ENCODE measurements at places on chromosomes 1 and 21. TPM values are rescaled to one million over a fixed set of nuclear protein-coding genes. Genes with fewer than 3 reads are reported as not detected.

DNA sequence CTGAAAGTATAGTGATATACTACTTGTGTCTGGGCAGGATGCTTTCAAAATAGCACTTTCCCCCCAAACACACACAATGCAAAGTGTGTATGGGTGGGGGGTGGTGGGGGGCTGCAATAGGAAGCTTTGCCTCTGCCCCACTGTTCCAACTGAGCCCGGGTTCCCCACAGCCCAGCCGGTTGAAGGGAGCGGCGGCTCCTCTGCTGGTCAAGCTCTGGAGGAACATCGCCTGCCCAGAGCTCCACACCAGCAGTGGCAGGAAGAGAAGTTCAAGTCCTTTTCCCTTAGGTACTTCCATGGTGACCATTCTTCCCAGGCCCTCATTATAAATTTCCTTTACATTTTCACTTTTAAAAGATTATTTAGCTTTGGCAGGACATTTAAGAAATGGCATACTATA, 74.9 kb downstream of the CAPZB start:
- DNase-seq = no peak

The FMO2 gene
- 8.5 TPM for total RNA-seq

GRCh38 chr1:198328458-198329032, 171.7 kb downstream of the NEK7 start:
- no peak for DNase-seq

- no peak for DNase-seq
These were observed 280.5 kb upstream of the VAMP3 start for GRCh38 chr1:7490576-7490975.

DNA sequence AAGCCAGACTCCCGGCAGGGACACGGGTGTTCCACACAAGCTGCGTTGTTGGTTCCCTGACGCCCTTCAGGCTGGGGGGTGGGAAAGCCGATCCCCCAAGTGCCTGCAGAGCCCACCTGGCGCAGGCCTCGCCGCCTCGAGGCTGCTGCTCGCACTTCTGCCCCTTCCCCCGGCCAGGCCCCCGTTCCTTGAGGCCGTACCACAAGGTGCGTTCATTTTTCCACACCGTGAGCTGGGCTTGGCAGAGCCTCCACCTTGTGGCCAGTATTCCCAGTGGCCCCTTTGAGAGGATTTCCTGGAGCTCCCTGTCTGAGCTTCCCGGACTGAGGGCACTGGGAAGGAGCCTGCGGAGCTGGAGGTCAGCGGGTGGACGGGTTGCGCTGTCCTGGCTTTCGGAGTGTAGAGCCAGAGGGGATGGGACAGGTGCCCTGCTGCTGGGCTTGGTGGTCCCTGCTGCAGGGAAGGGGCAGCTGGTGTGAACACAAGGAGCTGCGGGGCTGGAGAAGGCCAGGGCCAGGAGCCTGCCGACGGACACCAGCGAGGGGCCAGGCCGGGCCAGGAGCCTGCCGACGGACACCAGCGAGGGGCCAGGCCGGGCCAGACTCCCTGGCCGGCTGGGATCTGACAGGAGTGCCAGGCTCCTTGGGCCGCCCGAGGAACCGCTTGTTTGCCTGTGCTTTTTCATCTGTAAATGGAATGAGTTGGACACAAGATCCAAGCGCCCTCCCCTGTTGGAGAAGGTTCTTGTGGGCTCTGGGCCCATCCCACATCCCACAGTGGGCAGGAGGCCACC, 18.4 kb downstream of the PDXK start:
- DNase-seq = no peak

The TFF2 gene
- not detected for total RNA-seq

The KCNE1 gene
- 1.7 TPM for total RNA-seq

The GOLT1A gene
- total RNA-seq = not detected

- DNase-seq = no peak
These were observed 4.1 kb downstream of the KIF21B start for GRCh38 chr1:201019321-201019977.

- no peak for DNase-seq
These were observed 6.8 kb upstream of the OTUD7B start for GRCh38 chr1:150017206-150017750.

DNA sequence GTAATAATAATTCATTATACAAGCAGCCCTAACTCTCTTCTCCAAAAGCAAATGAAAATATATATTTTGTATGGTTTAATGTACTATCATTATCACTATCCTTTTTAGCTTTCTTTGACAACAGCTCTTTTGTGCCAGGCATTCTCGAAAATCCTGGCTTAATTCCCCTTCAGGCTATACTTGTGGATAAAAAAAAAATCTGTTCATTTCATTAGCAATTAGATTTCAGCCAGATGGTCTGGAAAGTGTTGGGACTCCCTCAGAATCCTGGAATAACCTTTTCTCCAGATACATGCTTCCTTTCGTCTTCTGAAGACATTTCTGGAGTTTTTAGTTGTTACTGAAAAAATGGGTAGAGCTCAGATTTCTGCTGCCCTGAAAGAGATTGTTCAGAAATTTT, 83.4 kb upstream of the PLPPR4 start:
- no peak for DNase-seq

DNA sequence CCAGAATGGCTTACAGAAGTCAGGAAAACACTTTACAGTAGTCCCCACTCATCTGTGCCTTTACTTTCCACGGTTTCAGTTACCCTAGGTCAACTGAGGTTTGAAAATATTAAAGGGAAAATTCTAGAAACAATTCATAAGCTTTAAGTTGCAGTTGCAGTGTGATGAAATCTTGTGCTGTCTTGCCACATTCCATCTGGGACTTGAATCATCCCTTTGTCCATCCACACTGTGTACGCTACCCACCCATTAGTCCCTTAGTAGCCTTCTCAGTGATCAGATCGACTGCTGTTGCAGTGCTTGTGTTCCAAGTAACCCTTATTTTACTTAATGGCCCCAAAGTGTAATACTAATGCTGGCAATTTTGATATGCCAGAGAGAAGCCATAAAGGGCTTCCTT, 30.5 kb downstream of the ZCCHC17 start:
- DNase-seq = no peak

The NMNAT2 gene
- total RNA-seq = 0.81 TPM

GRCh38 chr1:201475915-201476669, 7.1 kb upstream of the PHLDA3 start:
- DNase-seq = no peak

The TBX15 gene
- 10.8 TPM for total RNA-seq

GRCh38 chr1:101247404-101248287, 10.8 kb downstream of the S1PR1 start:
- DNase-seq = no peak

- DNase-seq = no peak
These were observed 20.6 kb downstream of the IPO9 start for GRCh38 chr1:201849372-201850052.

- no peak for DNase-seq
These were observed 7.5 kb downstream of the LRRC8C start for GRCh38 chr1:89640440-89640839.

DNA sequence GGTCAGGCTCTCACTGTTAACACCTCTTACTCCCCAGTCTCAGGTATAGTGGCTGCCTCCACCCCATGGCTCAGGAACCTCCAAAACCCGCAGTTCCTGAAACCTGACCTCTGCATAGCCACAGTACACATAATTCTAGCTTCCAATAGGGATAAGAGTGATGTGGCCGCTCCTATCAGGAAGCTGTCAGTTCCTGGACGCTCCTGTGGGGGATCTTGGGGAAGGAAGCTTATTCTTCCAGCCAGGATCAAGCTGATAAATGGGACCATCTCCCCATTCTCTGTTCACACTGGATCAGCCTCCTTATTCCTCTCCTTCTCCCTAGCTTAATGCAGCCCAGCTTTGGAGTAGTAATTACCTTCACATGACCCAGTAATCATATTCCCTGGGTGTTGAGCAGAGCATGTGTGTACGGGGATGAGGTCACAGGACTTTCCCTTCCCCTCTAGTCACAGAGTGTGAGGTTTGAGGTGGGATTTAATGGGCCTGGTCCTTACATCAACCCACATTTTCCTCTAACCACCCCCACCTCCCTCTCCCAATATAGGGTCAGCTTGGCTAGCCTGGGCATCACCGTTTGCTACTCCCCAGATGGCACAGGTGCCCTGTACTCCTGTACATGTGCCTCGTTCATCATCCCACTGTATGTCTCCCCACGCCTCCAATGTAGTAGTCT, 7.0 kb upstream of the POU3F1 start:
- no peak for DNase-seq

GRCh38 chr21:32015461-32016139, 142.8 kb downstream of the HUNK start:
- DNase-seq = no peak

The SFN gene
- 676 TPM for total RNA-seq

DNA sequence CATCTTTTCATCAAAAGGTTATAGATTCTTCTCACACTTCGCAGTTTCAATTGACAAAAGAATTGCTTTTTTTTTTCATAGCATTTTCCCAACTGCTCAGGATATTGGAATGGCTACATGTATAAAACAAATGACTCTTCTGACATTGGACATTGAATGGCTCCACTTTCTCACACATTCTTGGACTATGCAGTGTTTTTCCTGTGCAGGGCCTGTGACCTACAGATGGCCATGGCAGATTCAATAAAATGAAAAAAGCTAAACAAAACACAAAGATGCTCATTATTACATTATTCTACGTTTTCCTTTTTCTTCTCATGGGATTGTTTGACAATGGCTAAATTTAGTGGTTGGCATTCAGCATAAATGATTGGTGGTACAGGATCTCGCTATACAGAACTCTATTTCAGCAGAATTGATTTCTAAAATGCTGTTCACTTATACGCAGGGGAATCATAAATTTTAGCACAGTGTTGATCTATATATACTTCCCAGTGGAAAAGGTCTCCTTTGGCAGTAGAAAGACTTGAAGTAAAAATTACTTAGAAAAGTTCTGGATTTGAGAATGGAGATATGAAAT, 115.6 kb upstream of the ADAMTS5 start:
- no peak for DNase-seq

DNA sequence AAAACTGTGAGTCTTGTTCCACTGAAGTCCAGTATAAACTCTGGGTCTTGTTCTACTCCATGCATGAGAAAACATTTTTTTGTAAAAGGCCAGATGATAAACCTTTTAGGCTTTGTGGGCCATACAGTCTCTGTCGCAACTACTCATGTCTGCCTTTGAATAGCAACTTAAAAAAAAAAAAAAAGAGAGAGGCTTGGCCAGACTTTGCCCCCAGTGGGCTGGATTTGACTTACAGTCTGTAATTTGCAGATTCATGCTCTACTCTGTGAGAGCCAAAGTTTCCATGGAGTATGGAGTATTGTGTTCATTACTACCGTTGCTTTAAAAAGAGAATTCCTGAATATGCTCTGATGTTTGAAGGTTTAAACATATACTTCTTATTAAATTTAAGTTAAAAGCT, 654.9 kb upstream of the PKN2 start:
- DNase-seq = no peak
